ENCODE measurements at places on chromosomes 2 and 18. TPM values are rescaled to one million over a fixed set of nuclear protein-coding genes. Genes with fewer than 3 reads are reported as not detected.

DNA sequence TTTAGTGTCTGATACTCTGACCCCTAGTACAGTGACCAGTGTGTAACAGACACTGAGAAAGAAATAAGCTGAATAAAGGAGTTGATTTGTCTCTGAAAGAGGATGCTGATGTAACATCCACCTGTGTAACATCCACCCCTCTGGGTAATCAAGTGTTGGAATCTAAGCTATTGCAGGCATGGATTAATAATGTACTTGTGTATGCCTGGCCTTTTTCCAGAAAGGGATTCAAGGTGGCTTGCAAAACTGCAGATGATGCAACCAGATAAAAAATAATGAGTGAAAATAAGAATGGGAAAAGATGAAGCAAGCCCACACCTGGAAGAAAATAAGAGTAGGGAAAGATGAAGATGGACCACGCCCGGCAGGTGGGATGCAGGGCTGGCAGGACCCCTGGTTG lies 48.2 kb upstream of the FOXI3 start:
- no peaks in the 10 kb centered on the region for H3K27me3 ChIP-seq
- no peak overlapping the region for H3K4me3 ChIP-seq
- H3K27ac ChIP-seq: no peak overlapping the region
- no peaks in the 10 kb centered on the region for H3K36me3 ChIP-seq

- no peak for DNase-seq
- no peaks in the 10 kb centered on the region for H3K36me3 ChIP-seq
- peak overlapping the region; percentile 60 for H3K27ac ChIP-seq
- no peak overlapping the region for H3K4me3 ChIP-seq
- H3K4me1 ChIP-seq: no peaks in the 10 kb centered on the region
- no peaks in the 10 kb centered on the region for H3K27me3 ChIP-seq
Measured at GRCh38 chr2:64311191-64311910, 142.6 kb upstream of the LGALSL start.

DNA sequence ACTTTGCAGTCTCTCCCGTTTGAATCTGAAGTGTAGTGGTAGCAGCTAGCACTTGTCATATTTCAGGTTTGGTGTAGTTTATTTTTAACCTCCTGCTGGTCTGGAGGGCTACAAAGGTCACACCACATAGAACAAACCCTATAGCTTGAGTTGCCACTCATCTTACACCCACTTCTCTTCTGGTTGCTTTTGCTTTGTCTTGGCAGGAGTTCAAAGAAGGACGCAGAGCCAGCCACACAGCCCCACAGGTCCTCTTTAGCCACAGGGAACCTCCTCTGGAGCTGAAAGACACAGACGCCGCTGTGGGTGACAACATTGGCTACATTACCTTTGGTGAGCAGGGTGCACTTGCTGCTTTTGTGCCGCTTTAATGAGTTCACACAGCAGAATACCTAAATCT lies 15.6 kb upstream of the GPBAR1 start:
- H3K4me3 ChIP-seq: no peak overlapping the region
- H3K27me3 ChIP-seq: no peaks in the 10 kb centered on the region
- no peak for DNase-seq

DNA sequence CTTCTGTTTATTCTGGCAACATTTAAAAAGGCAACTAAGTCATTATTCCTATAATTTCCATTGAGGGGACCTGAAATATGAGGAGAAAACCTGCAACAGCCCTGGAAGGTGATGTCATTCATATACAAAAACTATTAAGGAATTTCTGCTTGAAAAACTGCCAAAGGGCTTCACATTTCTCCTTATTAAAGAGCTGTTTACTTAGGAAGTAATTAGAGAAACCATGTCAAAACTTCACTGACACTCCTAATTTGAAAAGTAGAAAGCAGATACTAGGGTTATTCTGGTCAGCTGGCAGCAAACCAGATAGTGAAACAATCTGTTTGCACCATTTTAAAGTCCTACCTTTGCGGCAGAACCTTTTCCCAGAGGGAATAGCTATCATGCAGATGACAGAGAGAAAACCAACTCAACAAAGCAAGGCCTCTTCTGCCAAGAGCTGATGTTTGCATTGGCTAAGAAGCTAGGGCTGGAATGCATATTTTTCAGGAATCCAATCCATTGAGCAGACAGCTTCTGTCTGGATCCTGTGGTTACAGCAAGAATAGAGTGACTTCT lies 592.2 kb upstream of the SYT4 start:
- H3K36me3 ChIP-seq: no peaks in the 10 kb centered on the region
- DNase-seq: no peak
- H3K4me1 ChIP-seq: no peaks in the 10 kb centered on the region
- no peak overlapping the region for H3K4me3 ChIP-seq
- no peak overlapping the region for H3K27ac ChIP-seq

- no peak for DNase-seq
- no peaks in the 10 kb centered on the region for H3K36me3 ChIP-seq
- no peak overlapping the region for H3K27ac ChIP-seq
- H3K4me3 ChIP-seq: no peak overlapping the region
- H3K4me1 ChIP-seq: no peaks in the 10 kb centered on the region
- H3K27me3 ChIP-seq: no peaks in the 10 kb centered on the region
Measured at GRCh38 chr18:55650363-55650870, 62.4 kb upstream of the TCF4 start.

DNA sequence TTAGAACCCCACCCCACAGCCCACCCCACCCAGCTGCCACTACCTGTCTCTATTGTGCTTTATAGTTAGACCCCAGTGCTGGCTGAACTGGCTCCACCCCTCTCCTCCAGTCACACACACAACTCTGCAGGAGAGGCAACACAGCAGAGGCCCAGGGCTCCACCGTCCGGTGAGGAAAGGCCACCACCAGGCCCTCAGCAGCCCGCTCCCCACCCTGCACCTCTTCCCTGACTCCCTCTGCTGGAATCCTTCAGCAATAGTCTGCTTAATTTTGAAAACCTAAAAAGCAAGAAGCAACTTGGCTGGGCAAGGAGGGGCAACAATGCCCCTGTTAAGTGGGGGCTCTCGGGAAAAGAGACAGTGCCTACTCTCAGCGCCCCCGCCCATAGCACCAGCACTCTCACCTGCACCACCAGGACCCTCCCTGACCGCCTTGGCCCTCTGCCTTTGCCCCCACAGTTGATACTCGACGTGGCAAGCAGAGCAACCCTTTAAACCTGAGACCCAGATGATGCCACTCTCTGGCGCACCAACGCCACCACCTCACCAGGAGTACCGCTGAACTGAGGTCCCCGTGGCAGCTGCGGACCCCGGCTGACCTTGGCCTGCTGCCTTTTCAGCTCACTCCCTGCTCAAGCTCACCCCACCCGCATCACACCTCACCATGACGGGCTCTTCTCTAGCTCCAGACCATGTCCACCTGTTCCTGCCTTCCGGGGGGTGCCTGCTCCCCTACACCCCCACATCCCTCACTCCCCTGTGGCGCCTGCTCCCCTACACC lies 45.7 kb downstream of the NDUFA10 start:
- no peak for DNase-seq
- H3K4me1 ChIP-seq: no peaks in the 10 kb centered on the region
- no peak overlapping the region for H3K27ac ChIP-seq
- peaks cover 2% of the 10 kb centered on the region for H3K36me3 ChIP-seq
- H3K27me3 ChIP-seq: no peaks in the 10 kb centered on the region
- H3K4me3 ChIP-seq: no peak overlapping the region

DNA sequence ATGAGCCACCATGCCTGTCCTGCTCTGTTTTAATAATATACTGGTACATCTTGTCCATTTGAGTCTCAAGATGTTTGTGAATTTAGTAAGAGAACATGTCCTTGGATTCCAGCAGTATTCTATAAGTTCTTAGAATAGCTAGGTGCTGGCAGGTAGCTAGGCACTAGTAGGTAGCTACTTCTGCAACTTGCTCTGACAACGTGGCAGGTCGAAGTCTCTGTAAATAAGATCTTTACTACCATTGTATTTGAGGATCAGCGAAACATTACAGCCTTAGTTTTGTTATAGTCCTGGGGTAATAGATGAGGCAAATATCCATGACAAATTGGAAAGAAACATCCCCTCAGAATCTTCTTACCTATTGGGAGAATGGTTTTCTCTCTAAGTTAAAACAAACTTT lies 14.2 kb upstream of the PRELID3A start:
- no peaks in the 10 kb centered on the region for H3K36me3 ChIP-seq
- no peak for DNase-seq

DNA sequence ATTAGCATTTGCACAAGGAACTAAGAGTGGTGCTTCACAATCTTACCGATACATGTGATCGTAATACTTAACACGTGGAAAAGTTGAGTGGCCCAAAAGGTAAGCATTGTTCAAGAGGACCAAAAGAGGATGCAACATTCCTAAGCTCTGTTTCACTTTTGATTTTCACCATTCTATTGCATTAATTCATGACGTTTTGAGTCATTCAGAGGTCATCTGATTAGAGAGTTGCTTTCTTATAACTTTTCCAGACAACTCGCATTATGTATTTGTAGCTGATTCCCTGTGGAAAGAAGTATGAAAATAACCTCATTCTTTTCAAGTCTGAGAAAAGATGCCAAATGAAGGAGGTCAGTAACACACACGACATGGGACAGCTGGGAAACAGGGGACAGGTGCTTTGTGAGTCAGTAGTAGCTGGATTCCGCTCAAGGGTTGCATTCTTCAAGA lies 344.4 kb downstream of the RND3 start:
- no peak for DNase-seq
- H3K27ac ChIP-seq: no peak overlapping the region
- no peak overlapping the region for H3K4me3 ChIP-seq
- no peaks in the 10 kb centered on the region for H3K4me1 ChIP-seq
- no peaks in the 10 kb centered on the region for H3K36me3 ChIP-seq

DNA sequence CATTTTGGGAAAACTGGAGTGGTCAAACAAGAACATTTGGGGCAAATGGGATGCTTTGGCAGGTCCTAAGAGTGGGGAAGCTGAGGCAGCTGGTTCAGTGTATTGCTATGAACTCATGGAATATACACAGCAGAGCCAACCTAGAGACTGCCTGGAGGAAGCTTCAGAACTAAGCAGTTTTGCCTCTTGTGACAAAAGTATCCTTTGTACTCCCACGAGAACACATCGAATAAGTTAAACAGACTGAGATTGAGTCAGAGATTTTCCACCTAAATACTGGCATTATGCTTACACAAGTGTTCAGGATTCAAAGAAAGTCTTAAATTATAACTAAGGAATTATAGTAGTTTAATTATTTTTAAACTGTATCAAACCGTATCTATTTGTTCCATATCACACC lies 5.2 kb upstream of the ARMC9 start:
- H3K27me3 ChIP-seq: no peaks in the 10 kb centered on the region
- peaks cover 16% of the 10 kb centered on the region for H3K4me1 ChIP-seq
- DNase-seq: no peak
- no peak overlapping the region for H3K27ac ChIP-seq
- H3K4me3 ChIP-seq: no peak overlapping the region

The SLC5A7 gene
- not detected for total RNA-seq

The PXDN gene
- 5.7 TPM for total RNA-seq

The XDH gene
- total RNA-seq: 0.51 TPM

The CRYGB gene
- total RNA-seq: not detected

The CFC1 gene
- 7.6 TPM for total RNA-seq

The SFT2D3 gene
- total RNA-seq: 5.3 TPM

The B4GALT6 gene
- total RNA-seq: 4.1 TPM

The CCDC85A gene
- total RNA-seq: 0.24 TPM

The DOK1 gene
- 8.0 TPM for total RNA-seq

The IGFBP5 gene
- 8.2 TPM for total RNA-seq

All from pancreas (tissue), 10 donors.